Activated naive CD4-positive, alpha-beta T cell treated with anti-CD3 and anti-CD28 coated beads, Interleukin-2, amount 50 U/mL, for 72 hours (primary cell): ENCODE measurements at places on chromosomes 7 and 10.

DNA sequence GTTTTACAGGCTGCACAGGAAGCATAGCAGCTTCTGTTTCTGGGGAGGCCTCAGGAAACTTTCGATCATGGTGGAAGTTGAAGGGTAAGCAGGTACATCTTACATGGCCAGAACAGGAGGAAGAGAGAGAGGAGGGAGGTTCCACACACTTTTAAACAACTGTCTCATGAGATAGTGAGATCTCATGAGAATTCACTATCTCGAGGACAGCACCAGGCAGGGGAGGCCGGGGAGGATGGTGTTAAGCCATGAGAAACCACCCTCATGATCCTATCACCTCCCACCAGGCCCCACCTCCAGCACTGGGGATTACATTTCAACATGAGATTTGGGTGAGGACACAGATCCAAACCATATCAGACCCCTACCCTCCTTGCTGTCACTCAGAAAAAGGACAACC is 23.7 kb downstream of the ZNF503 start:
- DNase-seq = no peak

DNA sequence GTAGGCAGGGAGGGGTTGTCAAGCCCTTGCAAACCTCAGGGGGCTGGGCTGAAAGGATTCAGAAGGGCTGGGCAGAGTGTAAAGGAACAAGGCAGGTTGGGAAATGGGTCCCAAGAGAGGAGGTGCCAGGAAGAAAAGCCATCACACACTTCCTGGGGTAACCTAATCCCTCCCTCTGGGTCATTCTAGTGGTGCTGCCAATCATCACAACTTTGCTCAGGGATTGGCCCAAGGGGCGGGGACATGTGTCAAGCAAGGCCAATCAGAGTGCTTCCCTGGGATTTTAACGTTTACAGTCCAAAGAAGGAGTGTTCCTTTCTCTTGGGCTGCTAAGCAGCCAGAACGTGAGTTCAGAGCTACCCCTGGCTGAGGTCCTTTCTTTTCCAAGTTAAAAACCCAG is 57.1 kb upstream of the NPTX2 start:
- DNase-seq = no peak

DNA sequence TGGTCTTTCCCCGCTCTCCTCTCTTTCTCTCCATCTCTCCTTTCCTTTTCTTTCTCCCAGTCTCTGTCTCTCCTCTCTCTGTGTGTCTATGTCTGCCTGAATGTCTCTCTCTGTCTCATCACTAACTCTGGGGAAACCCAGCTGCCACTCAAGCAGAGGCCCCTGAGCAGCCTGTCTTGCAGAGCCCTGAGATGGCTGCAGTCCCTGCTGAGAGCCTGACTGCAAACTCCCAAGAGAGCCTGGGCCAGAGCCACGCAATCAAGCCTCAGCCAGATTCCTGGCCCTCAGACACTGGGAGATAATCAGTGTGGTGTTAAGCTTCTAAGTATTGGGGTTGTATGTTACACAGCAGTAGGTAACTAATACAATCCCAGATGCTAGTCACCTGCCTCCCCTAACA is 91.5 kb downstream of the PAXIP1 start:
- no peak for DNase-seq

DNA sequence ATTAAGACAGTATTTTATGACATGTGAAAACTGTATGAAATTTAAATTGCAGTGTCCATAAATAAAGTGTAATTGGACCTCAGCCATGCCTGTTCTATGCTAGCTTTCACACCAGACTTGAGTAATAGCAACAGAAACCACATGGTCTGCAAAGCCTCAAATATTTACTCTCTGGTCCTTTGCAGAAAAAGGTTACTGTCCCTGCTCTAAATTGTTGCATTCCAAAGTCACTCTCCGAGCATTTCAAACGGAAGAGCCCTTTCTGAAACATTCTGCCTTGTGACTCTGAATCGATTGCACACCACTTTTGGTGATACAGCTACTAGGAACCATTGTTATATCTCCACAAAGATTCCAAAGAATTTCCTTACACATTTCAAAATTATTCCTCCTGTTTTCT is 81.0 kb upstream of the STK17A start:
- DNase-seq = no peak

GRCh38 chr7:74138945-74139843 is 35.0 kb upstream of the EIF4H start:
- DNase-seq = no peak

DNA sequence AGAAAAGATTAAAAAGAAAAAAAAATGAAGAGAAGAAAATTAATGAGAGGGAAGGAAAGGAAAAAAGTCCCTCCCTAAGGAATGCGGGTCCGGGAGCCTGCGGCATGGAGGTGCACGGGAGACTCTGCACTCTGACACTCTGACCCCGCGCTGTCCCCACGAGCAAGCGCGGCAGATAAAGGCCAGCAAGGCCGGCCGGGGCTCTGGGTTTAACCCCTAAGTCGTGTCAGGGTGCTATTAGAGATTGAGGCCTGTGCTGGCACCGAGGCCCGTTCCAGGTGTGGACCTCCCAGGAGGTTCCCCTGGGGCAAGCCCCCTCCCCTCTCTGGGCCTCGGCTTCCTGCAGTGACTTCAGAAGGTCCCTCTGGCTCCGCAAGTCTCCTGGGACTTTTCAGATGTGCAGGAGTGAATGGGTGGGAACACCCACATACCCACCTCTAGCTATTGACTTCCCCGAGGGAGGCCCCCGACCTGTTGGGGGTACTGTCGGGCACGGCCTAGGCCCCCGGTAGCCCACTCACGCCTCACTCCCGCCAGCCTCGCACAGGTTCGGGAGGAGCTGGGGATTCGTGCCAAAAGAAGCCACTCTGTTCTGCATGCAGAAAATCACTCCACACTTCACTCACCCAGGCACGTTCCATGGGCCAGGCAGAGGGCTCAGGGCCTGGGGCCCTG is 164.1 kb downstream of the TCERG1L start:
- DNase-seq = no peak
